Kidney (tissue), 22 donors: ENCODE measurements at places on chromosomes 11 and 22. TPM values are rescaled to one million over a fixed set of nuclear protein-coding genes. Genes with fewer than 3 reads are reported as not detected.

GRCh38 chr22:31126869-31127175, 4.1 kb downstream of the INPP5J start:
- no peak for DNase-seq

DNA sequence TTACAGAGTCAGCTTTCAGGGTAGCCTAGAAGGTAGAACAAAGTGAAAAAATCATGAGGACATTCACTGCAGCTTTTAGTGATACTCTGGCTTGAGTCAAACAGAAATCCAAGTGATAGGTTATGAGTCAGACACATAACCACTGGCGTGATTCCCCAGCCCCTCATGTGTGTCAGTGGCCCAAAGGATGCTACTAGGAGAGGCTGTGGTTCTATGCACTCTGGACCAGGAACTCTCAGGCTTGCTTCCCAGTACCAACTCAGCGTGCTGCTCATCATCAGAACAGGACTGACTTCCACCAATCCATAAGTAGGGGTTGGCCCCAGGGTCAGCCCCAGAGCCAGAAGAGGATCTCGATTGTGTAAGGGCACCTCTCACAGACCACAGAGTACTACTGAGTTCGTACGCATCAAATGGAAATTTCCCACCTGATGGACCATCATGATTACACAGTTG, 116.8 kb downstream of the MED15 start:
- no peak for DNase-seq

DNA sequence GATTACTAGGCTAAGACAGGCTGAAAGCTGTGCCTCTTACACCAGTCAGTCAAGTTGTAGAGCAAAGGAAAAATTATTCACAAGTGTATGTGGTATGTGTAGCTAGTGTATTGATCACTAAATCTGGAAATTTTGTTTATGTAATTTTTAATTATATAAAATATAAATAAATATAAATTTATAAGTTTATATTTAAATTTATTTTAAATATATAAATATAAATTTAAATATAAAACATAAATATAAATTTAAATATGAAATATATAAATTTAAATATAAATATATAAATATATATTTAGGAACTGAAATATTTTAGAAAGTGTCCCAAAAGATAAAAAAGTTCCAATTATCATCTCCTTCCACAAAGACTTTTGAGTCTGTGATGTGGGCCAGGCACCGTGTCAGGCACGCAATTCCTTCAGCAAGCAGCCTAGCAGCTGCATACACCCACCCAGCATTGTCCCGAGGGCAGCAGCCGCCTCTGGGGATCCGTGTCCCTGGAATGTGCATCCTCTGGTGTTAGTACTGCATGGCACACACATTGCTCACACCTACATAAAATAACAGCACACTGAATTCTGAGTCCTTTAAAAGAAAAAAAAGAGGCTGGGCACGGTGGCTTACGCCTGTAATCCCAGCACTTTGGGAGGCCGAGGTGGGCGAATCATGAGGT, 1098.0 kb downstream of the BRD1 start:
- DNase-seq, result no peak

DNA sequence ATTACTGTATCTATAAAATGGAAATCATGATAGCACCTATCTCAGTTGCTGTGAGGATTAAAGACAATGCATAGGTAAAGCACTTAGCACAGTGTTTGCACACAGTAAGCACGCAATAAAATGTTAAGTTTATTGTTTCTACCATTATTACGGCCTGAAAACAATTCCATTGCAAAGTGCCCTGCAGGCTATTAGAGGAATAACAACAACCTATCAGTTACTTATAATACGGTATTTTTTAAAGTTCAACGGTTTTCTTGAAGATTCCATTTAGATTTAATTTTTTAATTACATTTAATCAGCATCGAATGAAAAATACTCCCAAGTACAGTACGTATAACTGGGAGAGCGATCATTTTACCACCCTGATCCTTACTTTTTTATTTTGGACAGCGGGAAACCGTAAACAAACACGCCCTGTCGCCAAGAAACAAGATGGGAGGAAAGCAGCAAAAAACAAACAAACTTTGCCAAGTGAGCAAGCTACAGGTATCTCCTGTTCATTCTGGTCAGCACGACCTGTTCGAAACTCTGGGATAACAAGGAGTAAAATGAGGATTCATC, 893 bp downstream of the SLC36A4 start:
- DNase-seq, result no peak

DNA sequence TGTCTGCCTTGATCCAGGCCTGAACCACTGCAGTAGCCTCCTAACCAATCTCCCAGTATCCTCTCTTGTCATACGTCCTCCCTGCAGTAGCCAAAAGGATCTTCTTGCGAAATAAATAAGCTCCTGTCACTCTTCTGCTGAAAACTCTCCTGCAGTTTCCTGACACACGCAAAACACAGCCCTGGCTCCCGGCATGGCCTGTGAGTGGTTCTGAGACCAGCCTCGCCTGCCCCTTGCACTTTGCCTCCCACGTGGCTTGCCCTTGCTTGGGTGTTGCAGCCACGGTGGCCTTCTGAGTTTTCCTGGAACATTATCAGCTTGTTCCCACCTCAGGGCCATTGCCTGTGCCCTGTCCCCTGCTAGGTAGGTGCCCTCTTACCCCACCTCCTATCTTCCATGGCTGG, 7.2 kb downstream of the ZC3H7B start:
- no peak for DNase-seq

DNA sequence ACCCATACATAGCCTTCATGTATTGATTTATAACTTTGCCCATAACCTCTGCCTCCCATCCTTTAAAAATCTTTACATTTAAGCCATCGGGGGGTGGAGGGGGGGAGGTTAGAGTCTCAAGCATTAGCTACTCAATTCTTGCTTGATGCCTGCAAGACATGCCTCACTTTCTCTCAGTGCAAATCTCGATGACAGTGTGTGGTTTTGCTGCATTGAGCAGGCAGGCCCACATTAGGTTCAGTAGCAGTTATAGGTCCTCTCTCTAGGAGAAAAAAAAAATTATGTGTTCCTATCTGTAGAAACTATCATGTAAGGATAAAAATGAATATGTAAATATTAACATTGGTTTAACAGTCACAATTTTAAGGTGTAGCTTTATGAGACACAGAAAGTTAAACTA, 314.0 kb upstream of the ANO3 start:
- DNase-seq, result no peak

Gene CD59
- 559 TPM for polyA plus RNA-seq

Gene SLC5A4
- polyA plus RNA-seq, result not detected

Gene LGR4
- 22.7 TPM for polyA plus RNA-seq

Gene CCDC188
- polyA plus RNA-seq, result 0.54 TPM

Gene OR51F1
- not detected for polyA plus RNA-seq

Gene NXPE2
- not detected for polyA plus RNA-seq
